ENCODE measurements at places on chromosomes 2 and 18.

DNA sequence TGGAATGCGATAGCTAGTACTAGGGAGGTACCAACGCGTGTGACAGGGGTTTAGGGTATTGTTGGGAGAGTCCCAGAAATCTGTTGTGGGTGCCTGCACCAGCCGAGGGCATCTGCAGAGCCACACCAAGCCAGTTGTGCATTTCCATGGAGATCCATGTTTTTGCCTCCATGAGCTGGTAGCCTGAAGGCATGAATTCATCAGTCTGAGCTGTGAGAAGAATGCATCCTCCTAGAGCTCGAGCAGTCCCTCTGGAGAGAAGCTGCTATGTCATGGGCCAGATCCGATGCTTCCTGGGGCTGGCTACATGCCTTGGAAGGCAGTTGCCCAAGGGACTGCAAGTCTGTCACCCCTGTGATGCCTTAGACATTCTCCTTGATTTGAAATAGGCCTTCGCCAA, 57.9 kb downstream of the LIPG start:
- no peak for DNase-seq

GRCh38 chr2:47243596-47244323, 88.7 kb upstream of the STPG4 start:
- no peak for DNase-seq

GRCh38 chr2:62920070-62920469, 130.6 kb upstream of the OTX1 start:
- DNase-seq: no peak

DNA sequence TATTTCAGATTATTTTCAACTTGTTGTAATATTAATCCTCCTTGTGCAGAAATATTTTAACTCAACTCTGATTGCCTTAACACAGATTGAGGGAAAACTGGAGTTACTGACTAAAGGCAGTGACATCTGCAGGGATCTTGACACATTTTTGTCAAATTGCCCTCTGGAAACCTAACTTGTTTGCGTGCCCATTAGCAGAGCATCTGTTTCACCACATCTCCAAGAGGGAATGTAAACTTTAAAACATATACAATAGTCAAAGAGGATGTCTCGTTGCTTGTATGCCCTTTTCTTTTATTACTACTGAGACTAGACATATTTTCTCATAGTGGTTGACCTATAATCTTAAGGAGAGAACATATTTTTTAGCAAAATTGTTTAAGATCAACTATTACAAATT, 14.2 kb downstream of the INPP1 start:
- DNase-seq: no peak

DNA sequence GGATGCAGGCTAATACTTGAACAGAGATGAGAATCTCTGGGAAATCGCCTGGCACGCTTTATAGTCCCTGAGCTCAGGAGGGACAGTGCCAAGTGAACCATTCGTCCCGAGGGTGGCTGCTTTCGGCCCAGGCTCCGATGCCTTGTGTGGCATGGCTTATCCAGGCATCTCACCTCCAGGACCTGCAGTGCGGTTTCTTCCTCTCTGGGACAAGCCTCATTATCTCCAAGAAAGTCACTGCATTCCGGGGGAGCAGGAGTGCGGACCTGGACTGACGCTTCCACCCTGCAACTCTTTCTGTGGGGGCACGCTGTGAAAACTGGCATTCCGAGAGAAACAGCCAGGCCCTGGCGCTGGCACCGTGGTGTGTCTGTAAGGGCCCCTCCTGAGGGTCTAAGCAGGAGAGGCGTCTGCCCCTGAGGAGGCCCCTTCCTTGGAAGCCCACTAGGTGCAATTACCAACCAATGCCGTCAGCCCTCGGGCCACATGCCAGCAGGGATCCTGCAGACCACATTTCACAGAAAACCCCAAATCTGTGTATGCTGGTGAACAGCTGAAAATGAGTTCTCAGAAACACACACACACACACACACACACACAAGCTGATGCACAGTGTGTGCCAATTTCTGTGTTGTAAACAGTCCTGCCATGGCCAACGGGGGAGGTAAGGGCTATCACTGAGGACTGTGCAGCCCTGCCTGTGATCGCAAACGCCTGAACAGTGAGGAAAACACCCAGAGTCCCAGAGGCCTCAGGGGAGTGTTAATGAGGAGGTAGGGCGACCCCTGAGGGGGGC, 351.9 kb upstream of the SALL3 start:
- no peak for DNase-seq

DNA sequence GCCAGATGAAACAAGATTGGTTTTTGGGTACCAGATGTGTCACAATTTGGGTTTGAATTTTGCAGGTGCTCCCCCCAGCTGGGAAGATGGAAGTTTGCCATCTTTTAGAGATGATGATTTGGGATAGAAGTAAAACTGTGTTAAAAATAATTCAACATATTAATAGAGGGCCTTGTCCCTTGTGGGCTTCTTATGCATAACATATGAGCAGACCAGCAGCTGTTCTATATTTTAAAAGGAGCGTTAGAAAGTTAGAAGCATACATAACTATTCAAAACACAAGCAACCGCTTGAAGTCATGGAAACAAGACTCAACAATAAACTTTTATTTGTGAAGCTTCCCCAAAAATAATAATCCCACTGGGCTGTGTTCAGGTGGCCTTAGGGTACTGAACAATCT, 62.8 kb downstream of the EFEMP1 start:
- no peak for DNase-seq

DNA sequence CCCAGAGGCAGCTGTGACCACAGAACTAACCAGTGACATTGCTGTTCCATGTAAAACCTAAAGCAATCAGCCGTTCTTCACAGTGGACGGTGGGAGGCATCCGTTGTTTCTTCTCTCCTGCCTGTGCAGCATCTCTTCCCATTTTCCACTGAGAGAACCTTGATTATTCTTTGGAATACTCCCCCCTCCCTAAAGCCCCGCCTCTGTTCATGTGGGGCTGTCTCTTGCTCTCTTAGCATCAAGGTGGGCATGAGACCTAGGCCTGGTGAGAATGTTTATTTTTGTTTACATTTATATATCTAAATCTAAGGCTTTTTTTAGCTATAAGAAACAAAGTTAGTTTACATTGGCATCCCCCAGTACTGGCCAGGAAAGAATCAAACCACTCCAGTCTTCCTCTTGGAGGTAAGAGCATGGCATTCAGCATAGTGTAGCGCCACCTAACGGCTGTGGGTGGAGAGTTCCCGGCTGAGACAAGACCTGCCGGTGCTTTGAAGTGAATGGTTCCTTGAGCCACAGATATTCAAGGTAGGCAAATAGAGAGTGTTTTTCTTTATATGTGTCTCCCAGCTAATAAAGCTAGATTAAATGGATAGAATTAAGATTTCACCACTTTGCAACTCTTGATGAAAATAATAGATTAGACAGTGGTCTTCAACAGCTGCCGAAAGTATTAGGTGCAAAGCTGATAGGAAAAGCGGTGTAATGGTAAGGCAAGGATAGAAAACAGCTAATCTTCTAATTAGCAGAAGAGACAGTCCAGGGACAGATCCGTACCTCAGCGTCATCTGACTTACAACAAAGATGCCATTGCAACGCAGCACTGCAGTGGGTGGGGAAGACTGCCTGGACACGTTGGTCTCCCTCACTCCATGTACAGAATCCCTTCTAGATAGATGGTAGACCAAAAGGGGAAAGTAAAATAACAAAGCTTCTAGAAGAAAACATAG, 219.6 kb upstream of the RAB12 start:
- no peak for DNase-seq

DNA sequence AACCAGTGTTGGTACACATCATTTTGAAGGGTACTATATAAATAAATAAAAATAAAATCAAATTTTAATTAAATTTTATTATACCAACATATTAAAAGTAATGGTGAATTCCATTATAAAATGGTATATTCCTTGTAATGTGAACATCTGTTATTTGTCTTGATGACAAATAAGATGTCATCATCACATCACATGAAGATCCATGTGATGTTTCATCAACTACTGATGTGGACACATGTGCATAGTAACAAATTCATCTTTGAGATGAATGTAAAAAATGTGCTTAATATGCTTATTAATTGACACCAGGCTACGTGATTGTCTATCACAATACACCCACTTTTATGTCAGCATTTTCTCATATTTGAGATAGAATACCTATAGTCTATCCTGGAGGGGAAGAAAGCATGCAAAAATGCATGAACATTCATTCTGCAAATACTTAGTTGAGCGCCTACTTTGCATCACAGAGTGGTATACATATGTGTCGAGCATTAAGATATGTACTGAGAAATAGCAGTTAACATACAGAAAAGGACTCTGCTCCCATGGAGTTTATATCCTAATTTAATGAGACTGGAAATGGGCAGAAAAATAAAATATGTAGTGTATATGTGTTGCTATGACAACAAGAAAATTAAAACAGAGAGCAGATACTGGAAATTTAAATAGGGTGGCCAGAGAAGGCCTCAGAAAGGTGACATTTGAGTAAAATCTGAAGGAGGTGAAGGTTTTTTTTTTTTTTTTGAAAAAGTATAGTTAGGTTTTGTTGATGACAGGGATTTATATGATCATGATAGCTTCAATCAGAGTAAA, 281.1 kb downstream of the ARHGAP15 start:
- DNase-seq: no peak

- no peak for DNase-seq
Observed at GRCh38 chr18:38460657-38461056, 895.1 kb upstream of the CELF4 start.

GRCh38 chr18:62583376-62583775, 60.6 kb downstream of the ZCCHC2 start:
- no peak for DNase-seq

DNA sequence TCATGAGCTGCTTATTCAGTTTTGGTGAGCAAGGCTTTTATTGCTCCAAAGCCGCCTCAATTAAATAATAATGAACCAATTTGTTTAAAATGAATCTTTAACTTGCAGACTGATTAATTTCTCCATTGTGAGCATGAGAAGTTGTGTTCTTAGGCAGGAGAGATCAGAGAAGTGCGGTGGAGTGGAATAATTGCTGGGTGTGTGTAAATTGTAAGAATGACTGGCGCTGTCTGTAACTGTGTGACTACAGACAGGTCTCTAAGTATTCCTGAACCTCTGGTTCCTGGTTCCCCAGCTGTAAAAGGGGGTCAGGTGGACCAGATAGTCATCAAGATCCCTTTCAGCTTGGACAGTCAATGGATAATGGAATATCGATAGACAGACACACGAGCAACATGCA, 98.0 kb upstream of the EFEMP1 start:
- no peak for DNase-seq

DNA sequence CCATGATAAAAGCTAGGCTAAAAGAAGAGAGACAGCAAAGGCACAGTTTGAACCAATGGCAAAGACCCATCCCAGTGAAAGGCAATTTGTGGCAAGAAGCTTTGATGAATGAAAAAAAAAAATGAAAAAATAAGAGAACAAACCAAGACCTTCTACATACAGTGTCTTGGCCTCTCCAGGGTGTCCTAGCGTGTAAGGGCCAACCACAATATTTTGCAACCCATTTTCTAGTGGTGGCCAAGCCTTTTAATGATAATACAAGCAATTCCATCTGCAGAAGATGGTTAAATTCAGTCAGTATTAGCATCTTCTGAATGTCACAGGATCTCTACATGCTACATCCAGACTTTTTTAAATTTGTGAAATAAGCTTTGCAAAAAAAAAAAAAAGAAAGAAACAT, 270.4 kb downstream of the LRATD1 start:
- DNase-seq: no peak

DNA sequence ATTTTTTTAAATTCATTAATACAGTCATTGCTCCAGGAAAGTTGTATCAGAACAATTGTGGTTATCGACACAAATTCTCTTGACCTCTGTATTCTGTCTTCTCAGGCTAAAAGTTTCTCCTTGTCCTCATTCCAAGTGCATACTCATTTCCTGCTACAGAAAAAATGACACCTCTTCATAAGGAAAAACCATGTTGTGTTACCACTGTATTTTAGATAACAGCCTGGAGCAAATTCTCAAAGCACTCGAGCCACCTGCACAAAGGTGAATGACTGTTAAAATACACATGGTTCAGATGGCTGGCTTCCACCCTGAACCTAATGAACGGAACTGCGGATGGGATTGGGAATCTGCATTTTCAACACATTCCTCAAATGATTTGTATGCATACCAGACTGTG, 586.5 kb downstream of the EPHA4 start:
- no peak for DNase-seq

GRCh38 chr18:43148231-43148630, 32.7 kb upstream of the RIT2 start:
- DNase-seq: no peak

- DNase-seq: no peak
Observed at GRCh38 chr2:14626873-14627272, 5.6 kb upstream of the LRATD1 start.

DNA sequence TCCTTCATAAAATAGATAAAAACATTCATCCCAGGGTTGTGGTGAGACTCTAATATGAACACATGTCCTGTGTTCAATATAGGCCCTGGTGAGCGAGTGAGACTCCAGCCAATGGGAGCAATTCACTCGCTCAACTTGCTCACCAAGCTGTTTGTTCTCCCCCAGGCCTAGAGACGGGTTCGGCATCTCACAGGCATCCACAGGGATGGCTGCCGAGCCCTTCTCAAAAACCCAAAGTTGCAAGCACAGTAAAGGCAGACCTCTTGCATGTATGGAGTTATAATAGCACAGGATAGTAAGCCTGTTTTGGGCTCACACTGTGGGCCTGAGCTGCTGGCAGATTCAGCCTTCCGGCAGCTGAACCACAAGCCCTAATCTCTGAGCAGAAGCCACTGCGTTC, 15.7 kb downstream of the PARD6G start:
- DNase-seq: no peak

- no peak for DNase-seq
Observed at GRCh38 chr2:155662224-155662623, 670.3 kb downstream of the NR4A2 start.

- no peak for DNase-seq
Observed at GRCh38 chr2:88580088-88580487, 47.2 kb downstream of the EIF2AK3 start.

DNA sequence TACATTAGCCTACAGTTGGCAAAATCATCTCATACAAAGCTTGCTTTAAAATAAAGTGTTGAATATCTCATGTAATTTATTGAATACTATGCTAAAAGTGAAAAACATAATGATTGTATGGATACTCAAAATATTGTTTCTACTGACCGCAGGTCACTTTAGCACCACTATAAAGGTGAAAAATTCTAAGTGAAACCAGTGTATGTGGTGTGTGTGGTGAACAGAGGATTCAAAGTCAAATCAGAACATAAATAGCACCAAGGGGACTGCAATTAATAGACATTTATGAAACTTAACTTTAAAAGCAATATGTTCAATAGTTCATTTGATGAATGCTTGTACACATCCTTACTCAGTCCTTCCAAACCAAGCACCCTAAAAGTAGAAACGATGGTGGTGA, 145.8 kb downstream of the AKAIN1 start:
- no peak for DNase-seq

DNA sequence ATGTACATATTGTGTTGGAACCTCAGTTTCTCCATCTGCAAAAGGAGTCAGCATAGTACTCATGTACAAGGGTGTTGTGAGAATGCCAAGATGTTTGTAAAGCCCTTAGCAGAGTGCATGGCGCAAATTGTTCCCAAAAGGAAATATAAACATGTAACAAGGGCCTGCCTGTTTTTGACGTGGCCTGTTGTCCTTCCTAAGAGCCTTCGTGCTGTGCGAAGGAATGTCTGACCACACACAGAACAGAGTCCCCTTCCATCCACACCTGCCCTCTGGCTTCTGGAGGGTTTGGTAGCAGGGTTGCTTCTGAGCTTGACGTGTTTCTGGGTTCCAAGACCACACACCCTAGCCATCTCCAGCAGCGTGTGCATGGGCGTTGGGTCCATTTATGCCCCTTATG, 34.9 kb downstream of the CABLES1 start:
- no peak for DNase-seq

Data from activated gamma-delta T cell treated with Interleukin-2 at 50 U/mL for 16 hours (primary cell).